CD8-positive, alpha-beta memory T cell (primary cell): ENCODE measurements at places on chromosomes 3 and 15. TPM values are rescaled to one million over a fixed set of nuclear protein-coding genes. Genes with fewer than 3 reads are reported as not detected.
A peak's percentile ranks its signal among the peaks of the same experiment; 100 is the strongest.

DNA sequence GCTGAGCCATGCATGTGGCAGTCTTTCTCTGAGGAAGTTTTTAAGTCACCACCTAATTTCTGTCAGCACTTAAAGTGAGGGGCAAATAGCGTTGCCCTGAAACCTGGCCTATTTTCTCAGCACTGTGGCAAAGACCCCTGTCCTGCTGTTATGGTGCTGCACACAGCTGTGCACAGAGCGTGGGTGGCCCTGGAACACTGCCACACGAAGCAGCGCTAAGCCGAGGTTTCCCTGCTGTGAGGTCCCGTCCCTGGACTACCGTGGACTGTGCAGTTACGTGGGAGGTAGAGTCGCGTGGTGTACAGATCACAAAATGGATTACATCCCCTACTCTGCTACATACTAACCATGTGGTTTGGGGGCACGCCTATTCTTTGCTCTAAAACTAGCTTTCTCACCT, 101.6 kb upstream of the NR2E3 start:
- H3K27me3 ChIP-seq: no peaks in the 10 kb centered on the region
- DNase-seq: no peak
- H3K4me3 ChIP-seq: no peak overlapping the region
- no peaks in the 10 kb centered on the region for H3K4me1 ChIP-seq

- no peaks in the 10 kb centered on the region for H3K27me3 ChIP-seq
- peak overlapping the region; percentile 33 for H3K4me3 ChIP-seq
- H3K27ac ChIP-seq: no peak overlapping the region
- peaks cover 31% of the 10 kb centered on the region for H3K4me1 ChIP-seq
- H3K36me3 ChIP-seq: no peaks in the 10 kb centered on the region
These were observed 11.7 kb downstream of the PXYLP1 start for GRCh38 chr3:141243271-141243707.

- no peaks in the 10 kb centered on the region for H3K4me1 ChIP-seq
- H3K27ac ChIP-seq: no peak overlapping the region
- H3K27me3 ChIP-seq: no peaks in the 10 kb centered on the region
- H3K36me3 ChIP-seq: no peaks in the 10 kb centered on the region
- DNase-seq: no peak
These were observed 128.3 kb upstream of the ZNF385D start for GRCh38 chr3:21879184-21879886.

- H3K4me3 ChIP-seq: no peak overlapping the region
- DNase-seq: peak; percentile 87
- peaks cover 53% of the 10 kb centered on the region for H3K4me1 ChIP-seq
- H3K36me3 ChIP-seq: peaks cover 26% of the 10 kb centered on the region
- H3K27ac ChIP-seq: no peak overlapping the region
These were observed 6.2 kb upstream of the TLR9 start for GRCh38 chr3:52231502-52232278.

DNA sequence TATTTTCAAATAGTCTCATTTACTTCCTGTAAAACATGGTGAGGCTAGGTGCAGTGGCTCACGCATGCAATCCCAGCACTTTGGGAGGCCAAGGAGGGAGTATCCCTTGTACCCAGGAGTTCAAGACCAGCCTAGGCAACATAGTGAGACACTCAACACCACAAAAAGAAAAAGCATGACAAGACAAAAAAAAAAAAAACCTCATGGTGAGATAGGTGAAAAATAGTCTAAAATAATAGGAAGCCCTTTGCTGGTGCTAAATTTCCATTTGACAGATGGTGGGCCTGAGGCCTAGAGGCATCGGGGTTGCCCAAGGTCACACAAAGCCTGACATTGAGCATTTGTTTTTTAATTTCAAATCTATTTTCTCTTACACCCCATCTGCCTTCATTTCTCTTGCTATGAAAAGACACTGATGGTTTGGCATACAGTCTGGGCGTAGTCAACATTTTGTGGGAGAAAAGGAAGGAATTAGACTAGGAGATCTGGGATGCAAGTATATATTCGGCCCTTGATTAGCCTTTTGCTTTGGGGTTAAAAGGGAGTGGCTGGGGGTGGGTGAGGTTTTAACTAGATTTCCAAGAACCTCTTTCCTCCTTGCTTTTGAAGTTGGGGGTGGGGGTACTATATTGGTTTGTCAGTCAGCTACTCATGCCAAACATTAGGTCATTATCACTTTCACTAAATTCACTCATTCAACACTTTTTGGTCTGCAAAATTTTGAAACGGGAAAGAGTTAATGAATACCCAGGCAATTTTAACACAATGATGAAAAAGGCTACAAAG, 11.3 kb downstream of the RAB8B start:
- DNase-seq: no peak
- peak overlapping the region; percentile 21 for H3K4me3 ChIP-seq
- H3K36me3 ChIP-seq: no peaks in the 10 kb centered on the region
- H3K27ac ChIP-seq: peak overlapping the region; percentile 11
- H3K4me1 ChIP-seq: peaks cover 90% of the 10 kb centered on the region

DNA sequence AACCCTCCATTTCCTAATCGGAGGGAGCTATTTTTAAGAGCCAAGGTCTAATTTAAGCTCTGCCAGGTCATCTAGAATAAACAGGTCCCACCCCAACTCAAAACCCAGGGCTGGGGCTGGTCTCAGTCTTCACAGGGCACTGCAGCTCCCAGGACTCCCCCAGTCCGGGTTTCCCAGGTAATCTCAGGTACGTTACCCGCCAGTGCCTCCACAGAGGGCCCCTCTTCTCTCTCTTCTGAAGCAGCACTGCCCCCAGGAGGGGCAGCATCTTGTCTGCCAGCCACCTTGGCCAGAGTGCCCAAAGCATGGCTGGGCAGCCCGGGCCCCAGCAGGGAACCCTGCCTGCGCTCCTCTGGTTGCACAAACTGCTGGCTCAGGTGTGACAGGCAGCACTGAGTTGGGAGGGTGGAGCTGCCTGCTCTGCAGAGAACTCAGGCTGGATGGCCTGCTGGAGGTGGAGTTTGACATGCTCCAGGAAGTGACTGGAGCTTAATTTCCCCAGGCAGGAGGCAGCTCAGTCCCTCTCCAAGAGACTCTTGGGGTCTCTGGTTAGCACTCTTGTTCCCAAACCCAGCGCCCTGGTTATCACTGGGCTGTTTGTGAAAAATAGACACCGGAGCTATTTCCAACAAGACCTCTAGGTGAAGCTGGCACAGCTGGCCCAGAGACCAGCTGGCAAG, at the start of gene PLA2G4F:
Gene PLA2G4F, minus strand, starts transcription at position 394 of the 680 bp plus-strand sequence. Its CDS starts 87 bp downstream, at position 307.
- peaks cover 14% of the 10 kb centered on the region for H3K36me3 ChIP-seq
- H3K4me1 ChIP-seq: no peaks in the 10 kb centered on the region
- no peaks in the 10 kb centered on the region for H3K27me3 ChIP-seq

- no peaks in the 10 kb centered on the region for H3K4me1 ChIP-seq
- H3K36me3 ChIP-seq: no peaks in the 10 kb centered on the region
- DNase-seq: no peak
- H3K27me3 ChIP-seq: no peaks in the 10 kb centered on the region
- no peak overlapping the region for H3K4me3 ChIP-seq
These were observed 12.3 kb upstream of the CTDSPL start for GRCh38 chr3:37849146-37849923.

- no peaks in the 10 kb centered on the region for H3K36me3 ChIP-seq
- H3K27me3 ChIP-seq: no peaks in the 10 kb centered on the region
- H3K4me3 ChIP-seq: no peak overlapping the region
- H3K27ac ChIP-seq: no peak overlapping the region
- H3K4me1 ChIP-seq: no peaks in the 10 kb centered on the region
These were observed 97.9 kb downstream of the PLD1 start for GRCh38 chr3:171712171-171712938.

DNA sequence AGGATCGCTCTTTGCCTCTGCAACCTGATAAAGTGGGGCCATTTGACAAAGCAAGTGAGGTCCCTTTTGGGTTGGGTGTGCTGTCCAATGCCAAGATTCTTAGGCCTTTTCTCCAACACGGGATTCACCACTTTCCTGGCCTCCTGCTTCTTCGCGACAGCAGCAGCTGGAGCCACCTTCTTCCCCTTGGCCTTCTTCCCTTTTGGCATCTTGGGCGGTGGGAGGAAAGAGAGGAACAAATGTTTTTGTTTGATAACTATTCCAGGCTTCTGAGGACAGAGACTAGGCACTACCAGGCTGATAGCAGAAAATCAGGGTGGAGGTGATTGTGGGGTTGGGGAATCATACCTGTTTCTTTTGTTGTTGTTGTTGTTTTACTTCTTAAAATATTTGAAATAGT, 30.0 kb upstream of the FAM81A start:
- H3K36me3 ChIP-seq: no peaks in the 10 kb centered on the region
- DNase-seq: no peak
- H3K4me3 ChIP-seq: no peak overlapping the region
- H3K27ac ChIP-seq: no peak overlapping the region

DNA sequence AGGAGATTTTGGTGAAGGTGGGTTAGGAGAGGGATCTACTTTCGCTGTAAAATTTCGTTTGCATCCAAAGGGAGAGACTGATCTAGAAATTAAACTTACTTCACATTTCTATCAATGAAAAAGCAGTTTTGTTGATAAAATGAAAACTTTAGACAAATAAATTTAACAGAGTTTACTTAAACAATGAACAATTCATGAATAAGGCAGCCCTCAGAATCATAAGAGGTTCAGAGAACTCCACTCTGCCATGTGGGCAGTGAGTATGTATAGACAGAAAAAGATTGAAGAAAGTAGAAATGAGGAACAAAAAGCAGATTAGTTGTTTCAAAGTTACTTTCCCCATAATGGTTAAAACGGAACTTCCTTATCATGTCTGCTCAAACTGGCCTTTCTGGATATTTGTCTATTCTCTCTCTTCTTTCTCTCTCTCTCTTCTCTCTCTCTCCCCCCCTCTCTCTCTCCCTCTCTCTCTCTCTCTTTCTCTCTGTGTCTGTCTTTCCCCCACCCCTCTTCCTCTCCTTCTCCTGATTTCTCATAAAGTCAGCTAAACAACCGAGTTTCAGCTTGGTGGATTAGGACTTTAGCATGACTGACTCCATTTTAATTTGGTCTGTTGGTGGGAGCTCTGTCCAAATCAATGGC, 248.9 kb downstream of the TJP1 start:
- no peaks in the 10 kb centered on the region for H3K36me3 ChIP-seq
- H3K4me3 ChIP-seq: no peak overlapping the region
- H3K27me3 ChIP-seq: no peaks in the 10 kb centered on the region
- no peaks in the 10 kb centered on the region for H3K4me1 ChIP-seq
- H3K27ac ChIP-seq: no peak overlapping the region

DNA sequence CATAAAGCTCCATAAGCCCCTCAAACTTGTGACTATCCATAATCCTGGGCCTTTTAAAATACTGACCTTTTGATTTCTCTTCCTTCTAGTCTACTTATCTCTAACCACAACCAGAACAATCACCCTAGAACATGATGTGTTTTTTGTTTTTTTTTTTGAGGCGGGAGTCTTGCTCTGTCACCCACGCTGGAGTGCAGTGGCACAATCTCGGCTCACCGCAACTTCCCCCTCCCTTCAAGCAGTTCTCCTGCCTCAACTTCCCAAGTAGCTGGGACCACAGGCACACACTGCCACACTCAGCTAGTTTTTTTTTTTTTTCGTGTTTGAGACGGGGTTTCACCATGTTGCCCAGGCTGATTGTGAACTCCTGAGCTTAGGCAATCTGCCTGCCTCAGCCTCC, 25.1 kb downstream of the VPS39 start:
- no peaks in the 10 kb centered on the region for H3K4me1 ChIP-seq
- H3K36me3 ChIP-seq: peaks cover 52% of the 10 kb centered on the region
- H3K27ac ChIP-seq: no peak overlapping the region
- no peaks in the 10 kb centered on the region for H3K27me3 ChIP-seq
- H3K4me3 ChIP-seq: no peak overlapping the region

DNA sequence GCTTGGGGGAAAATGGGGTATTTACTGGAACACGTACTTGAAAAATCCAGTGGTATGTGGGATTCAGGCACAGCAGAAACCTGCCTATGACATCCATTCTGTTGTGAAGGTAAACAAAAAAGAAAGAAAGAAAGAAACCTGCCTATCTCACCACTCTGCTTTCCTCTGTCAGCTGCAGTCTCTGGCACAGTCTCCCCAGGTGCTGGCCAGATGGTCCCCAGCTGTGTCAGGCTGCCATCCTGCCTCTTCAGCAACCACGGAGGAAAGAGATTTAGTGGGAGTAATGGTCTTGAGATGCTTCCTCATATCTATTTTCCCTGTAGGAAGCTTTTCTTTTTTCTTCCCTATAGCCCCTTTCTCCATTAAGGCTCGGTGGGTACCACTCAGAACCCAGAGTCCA, 2.5 kb upstream of the PXYLP1 start:
- DNase-seq: no peak
- H3K27me3 ChIP-seq: no peaks in the 10 kb centered on the region
- H3K4me1 ChIP-seq: peaks cover 29% of the 10 kb centered on the region

GRCh38 chr15:101239724-101240136, 12.1 kb downstream of the CHSY1 start:
- H3K27ac ChIP-seq: no peak overlapping the region
- DNase-seq: no peak
- H3K4me1 ChIP-seq: peaks cover 56% of the 10 kb centered on the region
- H3K4me3 ChIP-seq: no peak overlapping the region

Gene SPINT1
- 6.7 TPM for total RNA-seq

Gene SCN11A
- 0.09 TPM for total RNA-seq

Gene MESP2
- total RNA-seq: not detected

Gene TMEM89
- not detected for total RNA-seq
